NCI-H1092 (cell line): ENCODE measurements at places on chromosomes 2 and 18.

DNA sequence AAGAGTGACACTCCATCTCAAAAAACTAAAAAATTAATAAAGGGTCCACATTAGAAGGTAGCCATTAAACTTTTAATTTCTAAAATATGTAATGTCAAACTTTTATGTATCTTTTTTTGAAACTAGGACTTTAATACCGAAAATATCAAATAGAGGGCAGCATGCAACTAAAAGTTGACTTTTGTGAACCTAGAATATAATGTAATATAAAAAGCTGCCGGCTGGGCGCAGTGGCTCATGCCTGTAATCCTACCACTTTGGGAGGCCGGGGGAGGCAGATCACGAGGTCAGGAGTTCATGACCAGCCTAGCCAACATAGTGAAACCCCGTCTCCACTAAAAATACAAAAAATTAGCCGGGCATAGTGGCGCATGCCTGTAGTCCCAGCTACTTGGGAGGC is 62.8 kb downstream of the INO80D start:
- DNase-seq: no peak

- DNase-seq: no peak
Measured at GRCh38 chr2:84800194-84800805, 80.6 kb downstream of the TRABD2A start.

DNA sequence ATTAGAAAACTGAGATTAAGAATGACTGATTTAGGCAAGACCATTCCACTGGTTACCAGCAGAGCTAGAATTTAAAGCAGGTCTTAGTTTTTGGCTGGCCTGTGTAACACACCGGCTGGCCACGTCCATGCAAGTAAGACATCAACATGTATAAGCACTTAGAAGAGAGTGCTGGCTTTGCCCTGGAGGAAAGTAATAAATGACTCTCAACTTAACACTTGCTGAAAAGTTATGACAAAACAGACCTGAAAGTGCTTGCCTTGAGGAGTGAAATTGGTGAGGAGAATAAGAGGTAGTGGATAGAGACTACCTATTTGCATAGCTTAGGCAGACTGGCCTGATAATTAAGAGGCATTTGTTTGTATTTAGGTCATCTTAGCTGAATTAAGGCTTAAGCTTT is 165.7 kb upstream of the KCNJ3 start:
- no peak for DNase-seq

- DNase-seq: no peak
Measured at GRCh38 chr2:238496756-238497609, 70.3 kb downstream of the ASB1 start.

DNA sequence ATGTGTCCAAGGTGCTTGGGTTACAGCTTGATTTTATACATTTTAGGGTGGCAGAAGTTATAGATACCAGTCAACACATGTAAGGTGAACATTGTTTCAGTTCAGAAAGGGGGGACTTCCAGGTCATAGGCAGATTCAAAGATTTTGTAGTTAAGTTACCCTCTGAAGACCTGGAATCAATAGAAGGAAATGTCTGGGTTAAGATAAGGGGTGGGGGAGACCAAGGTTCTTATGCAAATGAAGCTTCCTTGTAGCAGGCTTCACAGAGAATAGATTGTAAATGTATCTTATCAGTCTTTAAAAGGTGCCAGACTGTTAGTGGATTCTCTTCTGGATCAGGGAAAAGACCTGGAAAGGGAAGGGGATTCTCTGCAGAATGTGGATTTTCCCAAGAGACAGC is 42.4 kb downstream of the BMPR2 start:
- no peak for DNase-seq

DNA sequence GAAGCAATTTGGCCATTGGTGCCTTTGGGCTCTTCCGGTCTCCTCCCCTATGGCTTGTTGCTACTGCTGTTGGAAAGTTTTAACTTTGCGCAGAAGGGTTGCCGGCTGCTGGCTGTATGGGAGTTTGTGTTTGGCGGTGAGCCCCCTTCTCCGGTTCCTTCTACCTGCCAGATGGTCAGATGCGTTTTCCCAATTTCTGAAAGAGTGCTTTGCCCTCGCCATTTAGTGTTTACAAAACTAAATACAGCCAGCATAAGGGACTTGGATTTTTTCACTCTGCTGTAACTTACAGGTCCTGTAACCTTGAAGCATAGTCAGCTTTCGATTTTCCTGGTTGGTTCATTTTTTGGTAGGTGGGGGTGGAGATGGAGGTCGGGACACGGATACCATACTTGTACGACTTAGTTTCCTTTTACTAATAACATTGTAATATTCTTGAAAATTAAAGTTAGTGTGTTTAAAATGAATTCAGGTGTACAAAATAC is 604 bp downstream of the COQ10B start:
- no peak for DNase-seq

DNA sequence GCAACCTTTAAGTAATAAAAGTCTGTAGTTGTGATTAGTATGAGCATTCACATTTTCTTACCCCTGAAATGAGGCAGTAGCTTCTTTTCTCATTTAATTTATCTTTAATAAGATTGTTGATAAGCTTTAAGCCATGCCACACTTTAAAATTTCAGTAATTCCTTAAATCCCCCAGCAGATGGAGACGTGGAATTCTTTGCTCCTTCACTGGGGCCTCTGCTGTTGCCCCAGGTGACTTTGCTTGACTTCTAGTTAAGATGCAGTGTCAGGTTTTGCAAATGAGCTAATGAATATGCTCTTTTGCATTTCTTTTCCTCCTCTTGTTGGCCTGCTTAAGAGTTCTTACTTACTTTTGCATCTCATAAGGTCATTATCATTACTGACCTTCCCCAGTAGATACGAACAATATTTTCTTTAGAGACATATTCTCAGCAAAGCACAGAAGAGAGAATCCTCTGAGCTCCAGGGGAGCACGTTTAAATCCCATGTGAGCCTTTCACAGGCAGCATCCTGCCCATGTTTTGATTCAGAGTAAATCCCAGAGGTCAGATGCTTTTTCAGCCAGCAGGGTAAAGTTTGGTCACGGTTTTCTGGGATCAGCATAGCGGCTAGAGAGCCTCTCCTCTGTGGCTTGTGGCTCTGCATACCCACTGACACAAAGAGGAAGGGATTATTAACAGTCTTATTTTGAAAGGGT is 222.9 kb downstream of the PTPRM start:
- DNase-seq: no peak

DNA sequence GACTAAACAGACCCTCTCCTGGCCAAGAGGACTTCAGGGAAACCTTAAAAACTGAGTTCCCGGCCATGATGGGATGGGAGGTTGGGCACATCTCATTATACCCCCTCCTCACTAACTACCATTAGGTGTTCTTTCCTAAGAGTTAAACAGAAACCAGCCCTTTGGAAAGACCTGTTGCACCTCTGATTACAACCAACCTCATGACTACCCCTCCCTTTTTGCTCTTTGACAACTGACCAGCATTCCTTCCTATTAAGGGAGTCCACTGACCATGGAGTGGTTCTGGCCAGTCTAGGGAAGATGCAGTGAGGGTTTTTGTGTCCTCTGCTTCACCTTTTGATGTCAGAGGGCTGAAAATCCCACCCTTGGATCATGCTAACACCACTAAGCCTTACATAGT is 44.5 kb upstream of the FRZB start:
- DNase-seq: no peak

DNA sequence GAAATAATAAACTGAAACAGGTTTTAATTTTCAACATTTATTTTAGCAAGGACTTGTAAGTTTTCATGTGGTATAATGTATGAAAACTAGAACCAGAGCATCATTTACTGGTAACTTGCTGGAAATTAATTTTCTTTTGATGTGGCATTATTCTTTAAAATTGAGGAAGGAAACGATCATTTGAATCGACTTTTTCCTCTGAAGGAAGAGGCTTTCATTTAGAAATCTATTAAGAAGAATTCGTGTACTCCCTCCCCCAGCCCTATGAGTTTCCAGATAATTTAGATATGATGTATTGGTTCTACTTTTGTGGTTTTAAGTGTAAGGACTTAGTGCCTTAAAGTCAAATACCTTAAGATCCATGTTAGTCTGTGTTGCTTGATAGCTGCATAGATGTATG is 2.5 kb downstream of the BABAM2 start:
- no peak for DNase-seq

DNA sequence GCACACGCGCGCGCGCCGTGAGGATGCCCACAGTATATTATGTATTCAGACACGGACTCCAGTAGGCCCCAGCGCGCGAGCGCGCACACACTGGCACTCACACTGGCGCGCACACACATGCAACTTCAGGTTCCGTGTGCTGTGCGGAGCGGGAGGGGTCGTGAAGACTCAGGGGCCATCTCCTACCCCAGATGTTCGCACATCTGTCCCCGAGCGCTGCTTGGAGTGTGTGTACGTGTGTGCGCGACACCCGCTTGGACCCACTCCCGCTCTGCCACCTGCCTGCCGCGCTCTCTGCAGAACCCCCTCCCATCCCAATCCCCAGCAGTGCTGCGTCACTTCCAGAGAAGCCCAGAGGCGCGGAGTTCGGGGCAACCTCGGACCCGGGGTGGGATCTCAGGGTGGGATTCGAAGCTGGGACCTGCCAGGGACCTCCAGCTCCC is 2.6 kb downstream of the NRP2 start:
- DNase-seq: no peak

DNA sequence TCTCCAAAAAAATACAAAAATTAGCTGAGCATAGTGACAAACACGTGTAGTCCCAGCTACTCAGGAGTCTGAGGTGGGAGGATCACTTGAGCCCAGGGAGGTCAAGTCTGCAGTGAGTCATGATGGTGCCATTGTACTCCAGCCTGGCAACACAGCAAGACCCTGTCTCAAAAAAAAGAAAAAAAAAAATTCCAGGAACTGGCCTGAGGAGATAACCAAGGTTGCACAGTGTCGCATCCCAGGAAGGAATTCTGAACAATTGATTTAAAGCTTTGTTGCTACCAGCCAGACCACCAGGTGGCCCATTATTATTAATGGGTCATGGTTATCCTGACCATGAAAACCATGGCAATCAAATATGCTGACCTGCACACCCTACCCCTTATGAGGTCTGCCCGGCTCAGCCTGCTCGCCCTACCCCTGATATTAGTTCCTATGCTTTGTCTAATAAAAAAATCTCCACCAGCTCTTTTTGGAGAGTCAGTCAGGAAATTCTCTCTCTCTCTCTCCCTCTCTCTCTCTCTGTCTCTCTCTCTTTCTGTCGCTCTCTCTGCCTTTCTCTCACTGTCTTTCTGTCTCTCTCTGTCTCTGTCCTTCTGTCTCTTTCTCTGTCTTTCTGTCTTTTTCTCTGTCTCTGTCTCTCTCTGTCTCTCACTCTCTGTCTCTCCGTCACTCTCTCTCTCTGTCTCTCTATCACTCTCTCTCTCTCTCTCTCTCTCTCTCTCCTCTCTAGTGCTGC is 73.7 kb downstream of the NCAPH start:
- no peak for DNase-seq

DNA sequence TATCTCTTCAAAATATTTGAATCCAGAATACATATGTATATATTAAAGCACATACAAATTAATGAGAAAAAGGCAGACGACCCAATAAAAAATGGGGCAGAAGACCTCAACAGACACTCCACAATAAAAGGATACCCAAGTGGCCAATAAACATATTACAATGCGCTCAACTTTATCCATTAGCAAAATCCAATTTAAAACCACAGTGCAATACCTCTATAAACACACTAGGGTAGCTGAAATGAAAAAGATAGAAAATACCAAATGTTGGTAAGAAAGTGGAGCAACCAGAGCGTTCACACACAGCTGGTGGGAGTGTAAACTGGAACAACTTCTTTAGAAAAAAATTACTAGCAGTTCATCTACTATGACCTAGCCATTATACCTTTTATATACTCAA is 75.3 kb downstream of the CCDC148 start:
- DNase-seq: no peak

DNA sequence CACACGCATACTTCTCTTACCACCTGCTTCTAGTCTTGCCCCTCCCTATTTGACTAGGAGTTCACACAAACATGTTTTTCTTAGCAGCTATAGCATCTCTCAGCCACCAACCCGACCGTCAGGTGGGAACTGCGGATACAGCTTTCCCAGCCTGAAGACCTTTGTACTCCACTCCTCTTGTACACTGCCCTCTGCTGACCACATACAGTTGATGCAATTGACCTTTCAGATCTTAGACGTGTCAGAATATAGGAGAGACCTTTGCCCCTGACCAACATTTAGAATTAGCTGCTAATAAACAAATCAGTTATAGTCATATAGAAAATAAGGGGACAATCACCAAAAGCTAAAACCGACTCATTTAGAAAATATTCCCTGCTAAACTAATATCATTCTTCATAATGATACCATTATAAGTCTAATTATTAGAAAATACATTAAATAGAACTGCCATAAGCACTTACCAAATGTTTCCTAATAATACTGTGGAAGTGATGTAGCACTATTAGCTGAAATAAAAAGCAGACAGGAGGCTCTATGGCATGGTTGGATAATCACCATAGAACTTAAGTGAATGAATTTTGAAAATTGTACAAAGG is 208.4 kb downstream of the RAD51AP2 start:
- peak; percentile 63 for DNase-seq

GRCh38 chr2:191638802-191639172 is 39.1 kb upstream of the NABP1 start:
- DNase-seq: no peak

DNA sequence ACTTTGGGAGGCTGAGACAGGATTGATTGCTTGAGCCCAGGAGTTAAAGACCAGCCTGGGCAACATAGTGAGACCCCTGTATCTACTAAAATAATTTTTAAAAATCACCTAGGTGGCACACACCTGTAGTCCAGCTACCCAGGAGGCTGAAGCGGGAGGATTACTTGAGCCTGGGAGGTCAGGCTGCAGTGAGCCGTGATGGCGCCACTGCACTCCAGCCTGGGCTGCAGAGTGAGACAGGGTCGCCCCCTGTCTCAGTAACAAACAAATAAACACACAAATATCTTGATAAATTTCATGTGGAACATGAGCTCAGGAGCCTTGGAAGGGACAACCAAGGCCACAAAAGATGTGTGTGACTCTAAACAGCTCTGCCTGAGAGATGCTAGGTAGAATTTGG is 11.7 kb upstream of the ANKRD53 start:
- no peak for DNase-seq

DNA sequence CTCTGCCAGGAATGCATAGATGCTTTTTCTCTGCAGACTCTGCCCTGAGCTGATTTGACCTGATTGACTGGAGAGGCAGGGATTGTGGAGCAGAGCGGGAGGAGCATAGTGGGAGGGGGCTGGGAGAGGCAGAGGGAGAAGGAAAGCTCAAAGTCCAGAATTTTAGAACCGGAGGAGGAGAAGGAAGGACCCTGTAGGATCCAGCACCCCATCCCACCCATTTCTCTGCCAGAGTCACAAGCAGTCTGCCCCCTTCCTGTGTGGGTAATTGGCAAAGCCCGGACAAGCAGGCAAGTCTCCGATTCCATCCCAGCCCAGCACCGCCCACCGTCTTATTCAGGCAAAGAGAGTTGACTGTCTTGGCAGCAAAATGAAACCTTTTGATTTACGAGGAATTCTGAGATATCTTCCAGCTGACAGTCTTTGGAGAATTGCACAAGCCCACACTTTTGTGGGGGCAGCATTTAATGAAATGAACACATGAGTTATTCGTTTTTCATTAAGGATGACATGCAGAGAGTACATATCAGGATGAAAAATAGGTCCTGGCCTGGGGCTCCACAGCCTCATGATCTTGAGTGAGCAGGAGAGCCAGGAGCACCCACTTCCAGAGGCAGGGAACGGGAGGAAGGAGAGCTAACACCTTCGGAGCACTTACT is 103.1 kb downstream of the MCFD2 start:
- no peak for DNase-seq

- DNase-seq: no peak
Measured at GRCh38 chr2:46703588-46703987, 212.0 kb downstream of the MCFD2 start.
